ENCODE measurements at places on chromosomes 6 and 20.

GRCh38 chr6:159404296-159404695, 235.1 kb downstream of the FNDC1 start:
- no peak for DNase-seq

- DNase-seq = no peak
Measured at GRCh38 chr20:23037017-23037481, 1.9 kb downstream of the SSTR4 start.

GRCh38 chr6:70616728-70617260, 50.1 kb downstream of the SDHAF4 start:
- no peak for DNase-seq

- DNase-seq = no peak
Measured at GRCh38 chr20:6838181-6838826, 70.8 kb downstream of the BMP2 start.

DNA sequence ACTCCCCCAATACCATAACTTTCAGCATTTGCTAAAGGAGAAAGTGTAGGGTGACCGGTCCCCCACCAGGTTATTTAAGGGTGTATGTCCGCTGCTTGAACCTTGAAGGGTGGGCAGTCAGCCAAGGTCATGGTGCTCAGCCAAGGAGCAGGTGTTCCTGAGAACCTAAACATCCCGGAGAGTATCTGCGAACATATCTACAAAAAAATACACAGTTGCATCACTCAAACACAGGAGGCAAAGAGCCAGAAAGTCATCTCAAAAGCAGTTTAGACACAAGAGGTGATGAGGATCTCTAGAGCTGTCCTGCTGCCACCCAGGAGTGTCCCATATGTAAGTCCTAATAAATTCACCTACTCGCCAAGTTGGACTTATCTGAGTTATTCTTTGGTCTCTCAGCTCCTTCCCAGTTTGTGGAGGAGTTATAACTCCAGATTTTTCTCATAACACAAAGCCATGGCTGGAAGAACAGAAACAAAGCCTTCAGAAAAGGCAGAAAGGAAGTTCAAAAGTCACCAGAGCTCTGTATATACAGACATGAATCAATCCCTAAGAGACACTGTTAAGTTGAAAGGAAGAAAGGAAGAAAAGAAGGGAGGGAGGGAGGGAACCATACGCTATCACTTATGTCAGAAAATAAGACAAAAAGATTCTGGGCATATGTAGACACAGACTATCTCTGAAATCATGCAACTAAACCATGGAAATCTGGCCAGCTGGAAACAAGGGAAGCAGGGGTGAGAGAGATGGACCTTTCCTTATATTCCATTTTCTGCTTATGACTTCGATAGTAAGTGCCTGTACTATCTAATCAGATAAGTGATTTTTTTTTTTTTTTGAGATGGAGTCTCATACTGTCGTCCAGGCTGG, 11.3 kb downstream of the MBOAT1 start:
- no peak for DNase-seq

DNA sequence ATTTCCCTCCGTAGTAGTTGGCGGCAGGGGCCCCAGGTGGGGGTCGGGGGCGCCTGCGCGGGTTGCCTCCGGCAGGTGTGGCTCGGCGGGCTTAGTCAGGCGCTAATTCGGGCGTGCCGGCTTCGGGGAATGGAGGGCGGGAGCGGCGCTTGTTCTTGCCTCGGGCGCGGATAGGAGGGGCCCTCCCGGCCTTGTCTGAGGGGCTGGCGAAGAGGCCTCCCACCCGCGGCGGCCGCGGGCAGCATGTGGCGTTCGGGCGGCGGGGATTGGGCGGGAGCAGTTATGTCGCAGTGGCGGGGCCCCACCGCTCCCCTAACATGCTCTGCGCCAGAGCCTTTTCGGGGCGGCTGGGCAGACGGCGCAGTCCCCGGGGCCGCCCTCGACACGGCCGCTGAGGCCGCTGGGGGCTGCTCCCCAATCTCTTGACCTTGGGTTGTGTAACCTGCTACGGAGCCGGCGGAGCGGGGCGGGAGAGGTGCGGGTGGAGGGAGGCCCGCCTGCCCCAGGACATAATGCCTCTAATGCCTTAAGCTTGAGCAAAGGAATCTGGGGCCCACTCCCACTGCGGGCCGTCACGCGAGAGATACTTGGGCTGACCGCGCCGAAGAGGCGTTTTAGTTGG, 1.1 kb downstream of the AMD1 start:
- DNase-seq = no peak

GRCh38 chr6:6633898-6634734, 45.6 kb downstream of the LY86 start:
- DNase-seq = no peak

DNA sequence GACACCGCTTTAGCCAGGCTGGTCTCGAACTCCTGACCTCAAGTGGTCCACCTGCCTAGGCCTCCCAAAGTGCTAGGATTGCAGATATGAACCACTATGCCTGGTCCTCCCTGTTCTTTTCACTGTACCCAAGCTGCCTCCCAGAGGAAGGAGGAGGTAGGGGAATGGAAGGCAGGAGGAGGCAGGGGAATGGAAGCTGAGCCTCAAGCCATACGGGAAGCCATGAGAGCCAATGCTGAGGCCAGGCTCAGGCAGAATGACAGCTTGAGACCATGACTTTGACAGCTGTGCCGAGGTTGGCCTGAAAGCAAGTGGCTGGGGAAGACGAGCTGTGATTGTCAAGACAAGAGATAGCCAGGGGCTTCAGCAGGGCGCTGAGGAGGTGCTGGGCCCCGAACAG, 13.6 kb upstream of the ZNF335 start:
- no peak for DNase-seq

DNA sequence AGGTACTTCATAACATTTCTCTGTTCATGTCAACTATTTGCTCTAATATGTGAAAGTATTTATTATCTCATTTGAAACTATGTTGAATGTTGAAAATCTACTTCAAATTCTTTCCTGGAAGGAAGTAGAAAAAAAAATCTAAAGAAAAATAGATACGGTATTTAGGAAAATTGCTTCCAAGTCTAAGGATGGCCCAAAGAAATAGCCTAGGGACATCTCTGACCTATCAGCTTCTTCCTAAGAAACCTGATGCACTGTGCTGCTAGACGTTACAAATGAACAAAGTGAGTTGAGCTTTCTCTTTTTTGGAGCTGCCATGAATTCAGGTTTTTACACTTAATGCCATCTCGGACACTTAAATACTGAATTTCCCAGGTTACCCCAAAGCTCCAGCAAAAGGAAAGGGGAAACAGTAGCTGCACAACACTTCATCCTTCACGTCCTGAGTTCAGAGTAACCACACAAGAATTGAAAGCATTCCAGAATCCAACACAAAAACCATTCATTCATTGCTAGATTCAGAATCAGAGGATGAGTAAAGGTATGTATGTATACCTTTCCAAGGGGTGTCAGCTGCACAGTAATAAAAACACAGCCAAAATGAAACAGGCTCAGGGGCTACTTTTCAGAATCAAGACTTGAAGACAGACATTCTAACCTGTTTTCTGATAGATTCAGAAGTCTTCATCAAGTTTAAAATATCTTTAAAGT, 7.9 kb downstream of the RMND1 start:
- DNase-seq = no peak

GRCh38 chr6:35077713-35078105, 63.4 kb downstream of the TCP11 start:
- DNase-seq = no peak

DNA sequence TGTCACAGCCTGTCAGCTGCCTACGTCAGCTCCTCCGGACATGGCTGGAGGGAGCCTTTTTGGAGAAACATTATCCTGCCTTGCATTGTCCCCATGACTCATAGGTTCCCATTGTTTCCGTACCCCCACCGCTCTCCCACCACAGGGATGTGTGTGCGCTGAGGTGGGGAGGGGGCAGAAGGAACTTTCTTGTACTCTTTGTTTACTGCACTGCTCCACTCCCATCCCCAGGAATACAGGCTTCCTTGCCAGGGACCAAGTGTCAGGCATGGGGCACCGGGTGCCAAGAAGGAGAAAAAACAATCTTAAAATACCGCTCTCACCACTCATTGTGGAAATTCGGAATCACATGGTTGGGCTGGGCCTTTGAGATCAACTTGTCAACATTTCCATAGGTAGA, 51.0 kb downstream of the KCNK5 start:
- DNase-seq = no peak

DNA sequence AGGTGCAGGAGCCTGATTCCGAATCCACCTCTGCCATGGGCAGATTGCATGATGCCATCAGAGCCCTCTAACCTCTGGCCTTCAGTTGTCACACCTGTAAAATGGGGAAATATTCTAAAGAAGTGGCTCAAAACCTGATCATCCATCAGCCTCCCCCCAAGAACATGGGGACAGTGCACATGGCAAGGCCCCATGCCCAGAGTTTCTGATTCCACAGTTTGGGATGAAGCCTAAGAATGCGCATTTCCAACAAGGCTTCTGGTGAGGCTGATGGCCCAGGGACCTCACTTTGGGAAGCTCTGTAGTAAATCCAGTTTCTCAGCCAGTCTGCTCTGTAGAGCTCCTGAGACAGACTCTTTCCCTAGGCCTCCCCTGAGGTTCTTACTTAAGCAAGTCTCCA, 119.9 kb upstream of the CD93 start:
- no peak for DNase-seq

DNA sequence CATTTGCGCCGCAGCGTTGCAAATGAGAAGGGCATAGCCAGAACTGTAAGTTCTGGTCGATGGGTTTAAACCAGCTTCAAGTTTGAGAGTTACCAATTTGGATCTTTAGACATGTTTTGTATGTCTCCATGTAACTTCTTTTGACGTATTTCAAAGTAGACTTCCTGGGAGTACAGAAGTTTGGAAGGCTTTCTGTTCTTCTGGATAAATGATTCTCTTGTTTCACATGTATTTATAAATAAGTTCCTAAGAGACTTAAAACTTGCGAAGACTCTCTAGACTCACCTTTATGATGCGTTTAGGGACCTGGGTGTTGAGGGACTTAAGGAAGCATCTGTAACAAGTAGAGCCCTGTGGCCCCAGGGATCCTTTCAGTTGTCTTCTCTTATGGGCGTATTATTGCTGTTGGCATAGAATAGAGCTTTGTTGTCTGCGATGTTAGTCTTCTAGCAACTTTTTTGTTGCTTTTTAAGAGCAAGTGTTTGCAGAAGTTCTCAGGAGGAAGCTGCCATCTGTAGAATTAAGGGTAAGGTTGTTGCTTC, 1.3 kb downstream of the CDYL start:
- DNase-seq = no peak

- DNase-seq = no peak
Measured at GRCh38 chr6:56435326-56435725, 187.9 kb upstream of the COL21A1 start.

DNA sequence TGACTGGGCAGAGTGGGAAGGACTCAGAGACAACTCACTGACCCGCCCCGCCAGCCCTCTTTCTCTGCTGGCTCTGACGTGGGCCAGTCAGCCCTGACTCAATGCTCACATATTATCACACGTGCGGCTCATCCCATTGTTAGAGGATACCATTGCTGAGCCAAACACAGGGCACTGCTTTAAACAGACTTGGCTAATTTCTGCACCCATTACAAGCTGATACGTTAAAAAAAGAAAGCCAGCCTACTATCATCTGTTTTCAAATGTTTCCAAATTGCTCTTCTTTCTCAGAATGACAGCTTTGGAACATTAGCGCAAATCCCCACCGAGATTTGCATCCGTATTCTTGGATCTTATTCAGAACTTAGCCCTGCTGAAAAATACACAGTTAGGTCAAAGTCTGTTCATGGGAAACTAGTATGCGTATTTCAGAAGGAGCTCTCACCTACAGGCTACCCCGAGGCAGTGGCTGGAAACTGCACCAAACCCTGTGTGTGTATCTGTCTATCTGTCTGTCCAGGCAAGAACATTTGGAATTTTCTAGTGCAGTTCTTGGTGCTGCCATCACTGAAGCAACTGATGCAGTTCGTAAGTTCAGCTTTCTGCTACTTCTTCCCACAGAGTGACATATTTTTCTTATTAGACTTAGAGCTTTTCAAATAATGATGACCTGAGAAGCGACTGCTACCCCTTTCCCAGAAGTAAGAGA, 32.8 kb downstream of the RAMACL start:
- peak; percentile 44 for DNase-seq

DNA sequence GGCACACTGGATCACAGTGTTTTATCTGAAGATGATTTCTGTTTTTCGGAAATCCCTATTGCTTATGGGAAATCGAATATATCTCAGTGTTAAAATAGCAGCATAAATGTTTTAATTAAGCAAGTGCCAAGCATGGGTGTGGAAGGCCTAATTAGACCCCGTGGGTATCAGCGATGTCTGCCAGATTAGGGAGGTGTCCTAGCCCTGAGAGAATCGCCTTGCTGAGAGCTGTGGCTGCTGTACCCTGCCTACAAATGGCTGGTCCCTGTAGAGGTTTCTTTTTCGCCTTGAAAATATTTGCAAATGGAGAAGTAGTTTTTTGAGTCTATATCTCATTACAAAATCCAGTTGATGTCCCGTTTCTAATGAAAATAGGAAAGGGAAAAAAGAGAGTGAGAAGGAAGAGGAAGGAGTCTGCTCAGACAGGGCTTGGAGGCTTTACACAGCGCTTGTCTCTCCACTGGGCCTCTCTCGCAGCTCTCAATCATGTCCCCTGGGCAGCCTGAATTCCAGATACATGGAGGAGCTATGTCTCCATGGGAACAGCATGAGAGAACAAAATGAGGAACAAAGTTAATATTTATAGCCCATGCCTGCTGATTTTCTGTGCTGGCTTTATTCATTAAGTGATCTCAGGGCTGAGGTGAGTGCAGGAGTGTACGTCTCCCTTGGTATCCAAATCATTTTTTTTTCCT, 35.2 kb upstream of the BCLAF1 start:
- DNase-seq = no peak

DNA sequence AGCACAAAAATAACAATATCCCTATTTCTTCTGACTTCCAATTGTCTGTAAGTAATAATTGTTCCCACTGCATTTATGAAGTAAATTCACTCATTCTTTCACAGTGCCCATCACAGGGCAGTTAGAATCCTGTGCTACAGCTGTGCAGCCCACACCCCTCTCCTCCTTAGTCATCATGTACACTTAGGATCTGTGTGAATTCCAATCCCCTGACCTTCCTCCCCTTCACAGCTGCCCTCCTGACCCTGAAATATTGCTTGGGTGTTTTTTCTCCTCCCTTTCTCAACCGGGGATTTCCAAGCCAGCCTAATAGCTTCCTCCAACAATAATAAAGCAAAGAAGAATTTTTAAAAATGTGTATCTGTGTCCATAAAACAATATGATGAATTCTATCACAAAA, 91.5 kb upstream of the BEND6 start:
- no peak for DNase-seq

DNA sequence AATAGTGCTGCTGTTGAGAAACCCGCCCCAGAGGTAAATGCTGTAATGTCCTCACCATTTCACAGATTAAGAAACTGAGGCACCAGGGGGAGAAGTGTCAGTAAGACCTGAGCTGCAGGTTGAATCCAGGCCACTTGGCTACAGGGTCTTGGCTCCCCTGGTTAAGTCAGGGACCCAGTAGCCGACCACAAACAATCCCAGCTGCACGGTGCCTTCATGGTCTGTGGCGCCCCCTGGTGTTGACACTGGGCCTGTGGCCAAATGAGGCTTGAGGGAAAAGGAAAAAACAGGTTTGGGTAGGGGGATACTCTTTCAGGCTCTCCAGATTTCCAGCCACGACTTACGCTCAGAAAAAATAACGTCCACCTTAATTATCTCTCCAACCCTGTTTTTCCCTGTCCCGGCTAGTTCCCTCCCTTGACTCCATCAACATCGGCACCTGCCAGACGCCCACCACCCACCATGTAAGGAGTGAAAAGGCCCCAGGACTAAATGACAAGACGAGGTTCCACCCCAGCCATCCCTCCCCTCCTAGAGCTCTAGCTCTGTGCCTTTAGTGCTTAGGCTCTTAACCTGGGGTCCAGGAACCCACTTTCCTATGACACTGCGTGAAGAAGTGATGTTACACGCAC, 47.7 kb upstream of the POLR1H start:
- no peak for DNase-seq

GRCh38 chr6:129364037-129364436, 345.9 kb downstream of the ARHGAP18 start:
- DNase-seq = no peak
